ENCODE measurements at places on chromosomes 5 and 9.
A peak's percentile ranks its signal among the peaks of the same experiment; 100 is the strongest.

DNA sequence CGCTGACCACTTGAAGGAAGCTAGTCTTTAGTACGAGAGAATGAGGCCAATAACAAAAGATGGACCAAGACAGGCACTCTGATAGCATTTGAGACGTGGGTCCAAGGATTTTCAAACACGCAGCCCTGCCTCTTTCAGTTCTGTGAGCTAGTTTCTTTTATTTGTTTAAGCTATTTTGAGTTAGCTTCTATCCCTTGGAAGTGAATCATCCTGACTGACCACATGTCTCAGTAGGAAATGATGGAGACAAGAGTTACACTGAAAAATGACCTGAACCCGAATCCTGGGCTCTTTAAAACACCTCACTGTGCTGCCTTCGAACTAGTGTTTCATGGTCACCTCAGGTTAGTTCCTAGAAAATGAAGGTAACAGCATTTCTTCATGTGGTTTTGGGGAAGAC, 9.9 kb downstream of the TEK start:
- no peak for DNase-seq

- no peak for DNase-seq
Observed at GRCh38 chr5:159907689-159908590, 8.3 kb upstream of the ADRA1B start.

DNA sequence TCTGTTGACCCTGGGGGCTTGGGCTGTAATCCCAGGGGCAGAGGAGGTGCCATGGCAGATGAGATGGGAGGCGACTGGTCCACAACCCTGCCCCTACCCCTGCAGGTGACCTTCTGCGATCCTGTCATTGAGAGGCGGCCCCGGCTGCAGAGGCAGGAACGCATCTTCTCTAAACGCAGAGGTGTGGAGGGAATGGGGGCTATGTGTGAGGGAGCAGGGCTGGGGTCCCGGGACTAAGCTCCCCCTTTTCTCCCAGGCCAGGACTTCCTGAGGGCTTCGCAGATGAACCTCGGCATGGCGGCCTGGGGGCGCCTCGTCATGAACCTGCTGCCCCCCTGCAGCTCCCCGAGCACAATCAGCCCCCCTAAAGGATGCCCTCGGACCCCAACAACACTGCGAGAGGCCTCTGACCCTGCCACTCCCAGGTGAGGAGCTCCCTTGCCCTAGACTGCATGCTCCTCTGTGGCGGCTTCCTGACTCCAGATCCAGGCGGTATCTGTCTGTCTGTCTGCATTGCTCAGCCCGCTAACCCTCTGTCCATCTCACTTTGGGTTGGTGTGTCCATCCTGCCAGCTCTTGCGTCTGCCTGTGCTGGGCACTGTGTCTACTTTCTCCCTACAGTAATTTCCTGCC, 9.9 kb downstream of the ZDHHC12 start:
- peak; percentile 34 for DNase-seq

DNA sequence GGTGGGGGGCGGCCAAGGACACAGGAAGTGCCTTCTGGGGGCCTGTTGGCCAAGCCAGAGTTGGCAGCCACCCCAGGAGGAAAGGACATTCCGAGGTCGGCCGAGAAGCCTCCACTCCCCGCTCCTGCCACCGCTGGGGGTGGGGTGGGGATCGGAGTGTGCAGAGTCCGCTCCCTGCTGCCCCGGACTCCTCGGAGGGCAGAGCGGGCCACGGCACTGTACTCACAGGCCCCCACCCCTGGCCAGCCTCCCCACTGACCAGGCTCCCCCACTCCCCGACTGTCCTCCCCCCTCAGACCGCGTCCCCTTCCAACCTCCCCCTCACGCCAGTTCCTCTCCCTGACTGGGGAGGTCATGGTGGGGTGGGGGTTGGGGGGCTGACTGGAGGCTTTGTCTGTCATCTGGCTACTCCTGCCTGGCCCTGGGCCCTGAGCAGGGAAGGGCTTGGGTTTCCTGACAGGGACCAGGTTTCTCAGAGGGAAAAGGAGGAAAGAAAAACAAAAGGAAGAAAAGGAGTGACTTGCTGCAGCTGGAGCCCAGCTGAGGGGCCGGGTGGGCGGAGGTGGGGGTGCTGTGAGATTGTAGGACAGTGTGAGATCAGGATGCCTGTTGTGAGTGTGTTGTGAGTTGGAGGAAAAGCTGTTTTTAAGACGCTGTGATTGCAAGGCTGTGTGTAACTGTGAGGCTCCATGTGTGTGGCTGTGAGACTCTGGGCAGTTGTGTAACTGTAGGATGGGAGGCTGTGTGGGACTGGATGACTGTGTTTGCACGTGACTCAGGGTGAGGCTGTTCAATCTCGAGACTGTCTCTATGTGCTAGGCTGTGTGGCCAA, 29.7 kb downstream of the CNTFR start:
- DNase-seq = no peak

DNA sequence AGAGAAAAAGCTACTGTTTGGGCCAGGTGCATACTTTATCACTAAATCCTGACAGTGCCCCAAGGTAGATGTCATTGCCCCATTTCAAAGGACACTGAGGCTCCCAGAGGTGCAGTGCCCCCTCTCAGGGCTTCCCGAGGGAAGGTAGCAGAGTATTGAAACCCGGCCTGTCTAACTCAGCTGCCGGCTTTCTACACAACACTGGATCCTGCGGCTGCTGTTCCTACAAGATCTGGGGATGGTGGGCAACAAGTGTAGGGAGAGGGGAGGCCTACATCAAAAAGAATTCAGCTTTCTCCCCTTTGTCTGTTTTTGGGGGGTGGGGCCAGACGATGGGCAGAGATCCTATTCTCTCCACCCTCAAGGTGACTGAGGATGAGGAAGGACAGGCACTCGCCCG, 200.8 kb downstream of the DAB2IP start:
- no peak for DNase-seq

DNA sequence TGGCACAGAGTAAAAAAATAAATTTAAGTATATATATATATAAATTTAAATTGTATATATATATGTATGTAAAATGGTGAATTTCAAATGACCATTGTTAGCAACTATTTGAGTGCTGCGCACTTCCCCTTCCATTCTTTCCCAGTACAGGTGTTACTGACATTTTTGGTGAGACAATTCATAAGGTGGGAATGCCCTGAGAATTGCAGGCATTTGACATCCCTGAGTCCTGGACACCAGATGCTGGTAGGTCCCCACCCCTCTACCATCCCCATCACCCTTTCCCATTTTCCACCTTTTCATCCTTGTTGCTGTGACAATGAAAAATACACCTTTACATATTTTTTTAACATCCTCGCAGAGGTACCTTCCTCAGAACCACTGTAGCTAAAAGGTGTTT, 91.6 kb downstream of the SLC1A3 start:
- DNase-seq = no peak

DNA sequence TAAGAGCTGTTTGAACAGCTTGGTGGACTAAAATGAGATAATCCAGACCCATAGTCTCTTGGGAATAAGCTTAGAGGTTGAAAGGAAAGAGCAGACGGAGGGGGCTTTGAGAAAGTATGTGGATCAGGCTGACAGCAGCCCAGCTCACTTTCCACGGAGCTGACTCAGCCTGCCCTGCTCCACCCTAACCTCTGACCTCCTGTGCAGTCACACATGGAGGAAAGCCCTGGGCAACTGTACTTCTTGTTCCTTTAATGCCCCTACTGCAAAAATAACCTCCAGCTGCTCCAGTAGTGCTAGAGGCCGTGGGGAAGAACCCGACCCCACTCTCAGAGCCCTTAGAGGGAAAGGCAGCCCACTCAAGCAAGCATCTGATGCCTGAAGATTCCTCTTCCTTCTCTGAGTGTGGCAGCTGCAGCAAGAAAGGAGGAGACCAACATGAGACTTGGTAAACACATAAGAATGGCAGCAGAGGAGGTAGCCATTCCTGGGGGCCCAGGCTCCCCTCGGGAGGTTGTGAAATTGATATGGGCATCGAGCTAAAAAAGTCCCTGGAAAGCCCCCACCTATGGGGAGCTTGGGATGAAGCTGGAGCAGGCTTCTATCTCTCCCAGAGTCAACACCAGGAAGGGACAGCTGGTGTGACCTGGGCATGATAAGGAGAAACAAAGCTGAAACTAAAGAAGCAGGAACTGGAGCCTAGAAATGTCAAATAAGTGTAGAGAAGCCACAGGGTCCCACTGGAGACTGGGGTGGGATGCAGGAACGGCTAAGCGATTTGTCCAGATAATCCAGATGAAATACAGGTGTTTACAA, 204.3 kb downstream of the PIK3R1 start:
- DNase-seq = no peak

DNA sequence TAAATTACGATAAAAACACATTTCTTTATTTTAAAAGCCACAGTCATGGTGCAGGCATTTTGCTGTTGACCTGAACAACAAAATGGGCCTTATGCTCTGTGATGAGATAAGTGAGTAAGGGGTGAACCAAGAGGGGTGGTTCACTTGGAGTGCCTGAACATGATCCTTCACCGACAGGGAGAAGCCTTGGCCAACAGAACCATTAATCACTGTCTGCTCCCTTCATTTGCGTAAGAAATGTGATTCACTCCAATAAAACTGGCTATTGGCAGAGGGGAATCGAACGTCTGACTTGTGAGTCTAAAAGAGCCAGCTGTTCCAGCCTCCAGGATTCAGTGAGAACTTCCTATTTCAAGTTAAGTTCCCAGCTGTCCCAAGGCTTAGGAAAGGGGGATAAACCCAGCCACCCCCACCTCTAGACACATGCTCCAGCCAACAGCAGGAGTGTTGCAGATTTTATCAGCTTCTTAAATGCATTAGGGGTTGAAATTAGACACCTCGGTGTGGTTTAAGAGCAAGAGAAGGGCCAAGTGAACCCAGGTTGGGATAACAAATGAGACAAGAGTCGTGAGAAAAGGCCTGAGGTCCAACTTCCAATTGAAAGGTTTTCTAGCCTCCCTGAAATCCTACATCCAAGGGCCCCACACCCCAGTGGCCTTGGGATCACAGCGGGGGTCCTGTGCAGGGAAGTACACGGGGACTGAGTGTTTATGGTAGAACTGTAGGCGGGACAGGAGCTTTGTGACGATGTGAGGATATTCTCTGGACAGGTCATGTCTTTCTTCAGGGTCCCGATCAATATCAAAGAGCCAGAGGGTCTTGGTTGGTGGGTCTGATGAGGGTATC, 131.4 kb upstream of the LHFPL2 start:
- no peak for DNase-seq

DNA sequence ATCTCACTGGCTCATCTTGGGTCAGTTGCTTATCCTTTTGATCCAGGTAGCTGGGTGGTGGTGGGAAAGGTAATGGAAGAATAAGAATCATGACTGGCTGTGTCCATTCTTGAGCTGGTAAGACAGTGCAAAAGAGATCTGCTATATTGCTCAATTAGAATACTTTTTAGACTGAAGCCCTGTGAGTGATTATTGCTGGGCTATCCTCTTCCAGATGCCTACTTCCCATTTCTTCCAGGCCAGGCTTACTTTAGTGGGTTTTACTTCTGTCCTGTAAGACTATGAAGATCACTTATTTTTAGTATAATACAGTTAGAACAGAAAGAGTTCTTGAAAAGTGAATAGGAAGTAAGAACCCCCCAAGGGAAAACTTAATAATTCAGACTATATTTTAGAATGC, 7.2 kb downstream of the MARCHF6 start:
- no peak for DNase-seq

- DNase-seq = no peak
Observed at GRCh38 chr9:134068744-134069479, 1.1 kb upstream of the BRD3 start.

GRCh38 chr9:136726631-136727191, 14.3 kb downstream of the DIPK1B start:
- DNase-seq = peak; percentile 15

DNA sequence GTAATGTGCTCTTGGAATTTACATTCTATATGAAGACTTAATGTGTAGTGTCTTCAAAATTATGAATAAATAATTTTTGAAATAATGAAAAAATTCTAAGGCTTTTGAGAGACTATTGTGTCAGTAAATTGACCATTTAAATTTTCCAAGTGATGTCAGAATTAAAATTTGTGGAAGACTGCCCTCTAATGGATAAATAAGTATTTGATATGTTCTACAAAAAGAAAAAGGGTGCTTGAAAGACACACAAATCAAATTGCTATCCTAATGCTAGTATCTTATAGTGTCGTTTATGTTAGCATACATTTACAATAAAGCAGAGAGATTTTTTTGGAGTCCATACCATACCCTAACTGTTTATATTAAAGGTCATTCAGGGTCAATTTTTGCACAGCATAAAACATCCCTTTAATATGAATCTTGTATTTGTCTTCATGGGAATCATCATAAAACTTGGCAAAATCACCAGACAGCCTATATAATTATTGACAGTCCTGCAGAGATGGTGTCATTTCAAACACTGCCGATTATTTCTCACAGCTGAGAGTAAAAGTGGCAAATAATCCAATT, 120.8 kb upstream of the SLC27A6 start:
- no peak for DNase-seq

- DNase-seq = no peak
Observed at GRCh38 chr5:117759849-117760499, 1185.4 kb upstream of the SEMA6A start.

GRCh38 chr5:141513627-141514329, 24.9 kb downstream of the PCDHGC5 start:
- peak; percentile 88 for DNase-seq

DNA sequence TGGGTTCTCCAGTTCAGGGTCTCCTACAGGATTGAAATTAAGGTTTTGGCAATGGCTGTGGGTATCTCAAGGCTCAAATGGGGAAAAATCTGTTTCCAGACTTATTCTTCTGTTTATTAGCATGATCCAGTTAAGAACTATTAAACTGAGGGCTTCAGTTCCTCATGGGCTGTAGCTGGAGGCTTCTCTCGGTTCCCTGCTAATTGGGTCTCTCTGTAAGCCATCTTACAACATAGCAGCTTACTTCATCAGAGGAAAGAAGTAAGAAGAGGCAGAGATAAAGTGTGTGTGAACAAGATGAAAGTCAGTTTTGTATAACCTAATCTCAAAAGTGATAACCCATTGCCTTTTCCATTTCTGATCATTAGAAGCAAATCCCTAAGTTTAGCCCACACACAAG, 391.9 kb downstream of the PSAT1 start:
- DNase-seq = no peak

GRCh38 chr9:135905380-135906258, 1.7 kb downstream of the CAMSAP1 start:
- DNase-seq = no peak

- no peak for DNase-seq
Observed at GRCh38 chr5:115578657-115579056, 23.6 kb downstream of the TICAM2 start.

DNA sequence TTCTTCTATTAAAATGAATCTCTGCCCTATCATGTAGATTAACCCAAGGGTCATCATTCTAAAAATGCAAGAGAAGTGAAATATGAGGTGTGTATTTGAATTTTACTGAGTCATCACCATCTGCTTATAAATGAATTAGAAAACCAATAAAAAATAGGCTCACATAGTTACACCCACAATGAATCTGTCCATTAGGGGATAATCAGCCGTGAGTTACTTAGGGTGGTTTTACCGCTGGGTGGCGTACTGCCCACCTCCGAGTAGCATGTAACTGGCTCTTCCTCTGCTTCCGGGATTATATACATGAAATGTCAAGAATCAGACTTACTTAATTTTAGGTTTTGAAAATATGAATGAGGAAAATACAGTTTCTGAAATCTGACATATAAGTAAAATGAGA, 332.9 kb upstream of the CCNG1 start:
- no peak for DNase-seq

All from Right ventricle myocardium inferior (tissue), 1 donor.